Mammary epithelial cell (primary cell): ENCODE measurements at places on chromosomes 2 and 18. TPM values are rescaled to one million over a fixed set of nuclear protein-coding genes. Genes with fewer than 3 reads are reported as not detected.

FEV gene
- not detected for total RNA-seq

DGUOK gene
- 78.2 and 92.5 TPM in 2 replicates for total RNA-seq

VWA3B gene
- not detected for total RNA-seq

DNA sequence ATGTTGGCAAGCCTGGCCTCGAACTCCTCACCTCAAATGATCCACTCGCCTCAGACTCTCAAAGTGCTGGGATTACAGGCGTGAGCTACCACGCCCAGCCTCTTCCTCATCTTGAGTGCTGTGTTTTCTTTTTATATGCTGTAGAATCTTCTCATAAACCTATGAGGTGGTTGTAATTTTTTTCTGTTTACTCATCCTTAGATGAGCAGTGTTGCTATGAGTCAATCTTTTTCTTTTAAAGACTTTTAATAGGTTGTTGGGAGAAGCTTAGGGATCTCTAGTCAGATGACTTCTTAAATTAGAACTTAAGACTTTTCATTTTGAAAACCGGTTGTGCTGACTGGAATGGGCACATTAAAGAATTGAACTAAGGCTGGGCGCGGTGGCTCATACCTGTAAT is 8.7 kb upstream of the AAK1 start:
- peak; percentile 92 for DNase-seq

DNA sequence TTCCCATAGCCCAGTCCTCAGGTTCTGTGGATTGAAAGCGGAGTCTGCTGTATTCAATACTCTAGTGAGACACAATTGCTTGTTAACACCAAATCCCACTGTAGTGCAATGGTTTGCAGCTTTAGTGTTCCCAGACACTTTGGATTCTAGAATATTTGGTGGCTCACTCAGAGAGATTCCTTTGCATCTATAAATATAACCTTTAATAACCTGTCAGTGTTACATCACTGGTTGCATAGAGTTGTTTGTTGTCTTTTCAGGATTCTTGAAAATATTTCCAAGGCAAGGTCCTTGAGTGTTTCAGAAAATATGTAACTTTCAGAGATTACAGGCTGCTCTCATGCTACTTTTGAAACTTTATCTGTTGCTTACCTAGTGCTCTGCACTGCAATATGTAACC is 157.5 kb downstream of the ZEB2 start:
- DNase-seq, result no peak

DNA sequence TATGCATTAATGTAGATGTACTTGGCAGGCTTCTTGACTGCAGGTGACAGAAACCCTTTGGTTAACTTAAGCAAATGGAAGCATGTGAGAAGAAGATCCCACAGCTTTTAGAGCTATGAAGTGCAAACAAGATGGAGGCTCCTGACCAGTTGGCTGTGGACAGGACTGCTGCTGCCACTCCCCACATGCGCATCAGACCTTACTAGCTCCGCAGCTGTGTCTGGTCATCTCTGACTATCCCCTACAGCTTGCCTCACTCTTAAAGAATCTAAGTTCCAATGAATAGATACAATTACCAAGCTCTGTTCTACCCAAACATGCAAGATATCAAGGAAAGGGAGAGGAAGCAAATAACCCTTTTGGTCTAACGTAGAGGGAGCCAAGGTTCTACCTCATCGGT is 587.6 kb downstream of the DSC3 start:
- DNase-seq, result no peak

GRCh38 chr18:55579501-55580270 is 8.3 kb downstream of the TCF4 start:
- DNase-seq, result no peak

GRCh38 chr2:215887303-215887702 is 126.0 kb downstream of the MREG start:
- no peak for DNase-seq
